H9 (cell line): ENCODE measurements at places on chromosomes 7 and 10.

- no peak for DNase-seq
These were observed 87.2 kb upstream of the KIF5B start for GRCh38 chr10:32143302-32143847.

DNA sequence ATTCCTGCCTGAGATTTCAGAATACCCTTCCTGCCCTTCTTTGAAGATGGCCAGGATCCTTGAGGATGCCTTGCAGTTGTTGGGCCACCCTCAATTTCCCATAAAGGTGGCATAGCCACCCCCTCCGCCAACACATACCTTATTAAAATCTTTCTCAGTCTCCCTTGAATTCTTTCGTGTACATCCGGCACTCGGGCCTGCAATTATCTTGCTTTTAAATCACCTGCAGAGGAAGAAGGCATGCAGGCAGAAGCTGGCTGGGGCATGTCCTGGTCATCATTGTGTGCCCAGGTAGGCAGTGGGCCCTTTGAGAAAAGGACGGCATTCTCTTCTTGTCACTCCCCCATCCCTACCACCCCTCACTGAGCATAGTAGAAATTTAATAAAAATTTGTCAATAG, 189.5 kb upstream of the LYZL1 start:
- no peak for DNase-seq

DNA sequence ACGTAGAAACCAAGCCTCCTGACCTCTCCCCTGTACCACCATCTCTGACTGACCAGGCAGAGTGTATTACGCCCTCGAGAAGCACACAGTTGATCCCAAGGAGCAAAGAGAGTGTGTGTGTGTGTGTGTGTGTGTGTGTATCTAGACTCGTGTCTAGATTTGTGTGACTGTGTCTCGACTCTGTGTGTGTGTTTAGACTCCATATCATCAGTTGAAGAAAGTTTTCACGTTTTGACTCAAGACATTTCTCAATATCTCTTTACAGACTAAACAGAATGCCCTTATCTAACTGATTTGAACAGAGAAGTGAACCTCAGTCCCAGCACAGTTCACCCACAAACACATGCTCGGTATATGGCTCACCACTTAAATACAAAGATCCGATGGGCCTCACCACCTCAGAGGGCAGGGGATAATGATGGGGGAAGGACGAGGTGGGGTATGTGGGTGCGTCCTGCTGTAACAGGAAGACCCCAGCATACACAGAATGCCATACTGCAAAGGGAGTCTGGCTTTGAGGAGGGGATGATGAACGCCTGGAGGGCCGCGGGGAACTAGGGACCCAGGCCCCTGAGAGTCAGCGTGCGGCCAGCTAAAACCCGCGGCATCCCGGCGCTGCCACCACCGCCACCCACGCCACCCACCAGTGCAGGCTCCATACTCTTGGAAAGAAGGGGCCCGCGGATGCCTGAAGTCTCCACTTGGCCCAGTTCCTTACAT, 780 bp downstream of the ALDH18A1 start:
- no peak for DNase-seq

- DNase-seq, result no peak
These were observed 71.1 kb downstream of the INPP5A start for GRCh38 chr10:132608511-132609195.
